Airway epithelial cell (primary cell): ENCODE measurements at places on chromosomes 11 and 22. TPM values are rescaled to one million over a fixed set of nuclear protein-coding genes. Genes with fewer than 3 reads are reported as not detected.

NXPE1 gene
- not detected in 2 replicates for total RNA-seq

ANO5 gene
- total RNA-seq: not detected in 2 replicates

PHLDA2 gene
- 126 TPM in 2 replicates for total RNA-seq

KCNJ1 gene
- 0.07 and 0.33 TPM in 2 replicates for total RNA-seq

PMM1 gene
- 48.1 and 48.8 TPM in 2 replicates for total RNA-seq

MPZL3 gene
- total RNA-seq: 16.5 and 20.0 TPM in 2 replicates

OR2D2 gene
- not detected in 2 replicates for total RNA-seq

HBB gene
- not detected in 2 replicates for total RNA-seq

RCOR2 gene
- 2.0 and 2.3 TPM in 2 replicates for total RNA-seq

SLC6A5 gene
- total RNA-seq: not detected in 2 replicates

SPON1 gene
- not detected in 2 replicates for total RNA-seq

LYVE1 gene
- total RNA-seq: not detected in 2 replicates

ART5 gene
- not detected in 2 replicates for total RNA-seq

IGSF22 gene
- 0.21 TPM in 1 of 2 replicates, not detected in the other for total RNA-seq

SHANK2 gene
- 8.6 and 8.9 TPM in 2 replicates for total RNA-seq

OR8D1 gene
- total RNA-seq: not detected in 2 replicates

LIF gene
- total RNA-seq: 1.3 and 2.5 TPM in 2 replicates
